Chondrocyte (in vitro differentiated cells): ENCODE measurements at places on chromosomes 7 and 10. TPM values are rescaled to one million over a fixed set of nuclear protein-coding genes. Genes with fewer than 3 reads are reported as not detected.

DNA sequence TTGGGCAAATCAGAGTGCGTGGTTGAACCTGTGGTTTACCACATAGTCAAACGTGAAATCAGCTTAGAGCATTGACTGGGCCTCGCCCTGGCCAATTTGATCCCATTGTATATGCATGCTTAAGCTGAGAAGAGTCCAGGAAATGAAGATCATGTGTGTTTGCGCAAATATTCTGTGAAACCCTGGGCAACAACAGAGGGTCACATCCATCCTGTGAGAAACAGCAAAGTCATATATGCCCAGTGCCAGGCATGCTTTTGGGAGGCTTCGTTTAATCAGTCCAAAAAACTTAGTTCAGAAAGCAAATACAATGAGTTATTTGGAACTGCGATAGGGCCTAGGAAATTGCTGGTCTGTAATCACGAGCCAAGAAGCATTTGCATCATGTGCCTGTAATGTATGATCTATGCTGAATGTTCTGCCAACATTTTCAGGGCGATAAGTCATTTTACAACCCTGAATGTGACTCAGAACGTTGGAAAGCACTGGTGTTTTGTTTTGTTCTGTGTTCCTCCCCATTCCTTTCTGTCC lies 412.1 kb upstream of the CELF2 start:
- DNase-seq: no peak

DNA sequence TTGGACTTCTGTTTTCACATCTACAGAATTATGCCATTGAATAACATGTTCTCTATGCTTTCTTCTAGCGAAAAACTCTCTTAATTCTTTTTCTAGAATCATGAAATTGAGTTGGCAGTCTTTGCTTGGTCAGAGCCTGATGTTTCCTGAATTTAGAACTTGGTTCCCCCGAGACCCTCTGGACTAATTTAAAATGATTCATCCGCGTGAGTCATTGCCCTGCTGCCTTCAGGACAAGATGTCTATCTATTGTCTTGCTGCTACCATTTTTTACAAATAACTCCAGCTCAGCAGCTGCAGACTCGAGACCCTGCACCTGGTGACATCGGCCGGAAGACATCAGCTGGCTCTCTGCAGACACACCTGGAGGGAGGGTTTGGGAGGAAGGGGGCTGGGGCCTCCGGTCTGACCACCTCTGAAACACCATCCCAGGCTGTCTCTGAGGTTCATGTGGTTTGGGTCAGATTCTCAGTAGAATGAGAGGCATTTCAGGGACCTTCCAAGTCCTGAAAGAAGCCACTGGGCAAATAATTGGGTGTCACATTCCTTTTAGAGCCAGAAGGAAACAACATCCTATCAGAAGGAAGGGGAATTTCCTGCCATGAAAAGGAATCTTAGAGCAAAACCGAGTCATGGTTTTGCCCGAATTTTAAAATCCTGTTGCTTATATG lies 20.9 kb upstream of the KLF6 start:
- DNase-seq: no peak

DNA sequence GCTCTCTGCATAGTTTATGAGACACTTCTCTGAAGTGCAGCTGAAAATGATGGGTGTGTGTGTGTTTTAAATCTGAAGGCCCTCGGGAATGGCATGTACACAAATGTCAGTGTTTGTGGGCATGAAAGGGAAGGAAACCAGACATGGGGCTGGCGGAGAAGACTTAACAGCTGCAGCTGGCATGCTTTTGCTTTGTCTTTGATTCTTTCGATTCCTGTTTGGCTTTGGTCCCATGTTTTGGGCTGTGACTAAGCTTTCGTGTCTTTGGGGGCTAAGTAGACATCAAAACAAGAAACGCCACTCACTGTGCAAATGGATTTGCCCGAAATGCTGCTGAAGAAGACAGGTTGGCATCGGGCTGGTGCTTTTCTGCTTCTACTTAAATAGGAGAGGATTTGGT lies 179.3 kb downstream of the PFKFB3 start:
- DNase-seq: no peak

- no peak for DNase-seq
Measured at GRCh38 chr7:144606261-144606660, 202.8 kb upstream of the NOBOX start.

DNA sequence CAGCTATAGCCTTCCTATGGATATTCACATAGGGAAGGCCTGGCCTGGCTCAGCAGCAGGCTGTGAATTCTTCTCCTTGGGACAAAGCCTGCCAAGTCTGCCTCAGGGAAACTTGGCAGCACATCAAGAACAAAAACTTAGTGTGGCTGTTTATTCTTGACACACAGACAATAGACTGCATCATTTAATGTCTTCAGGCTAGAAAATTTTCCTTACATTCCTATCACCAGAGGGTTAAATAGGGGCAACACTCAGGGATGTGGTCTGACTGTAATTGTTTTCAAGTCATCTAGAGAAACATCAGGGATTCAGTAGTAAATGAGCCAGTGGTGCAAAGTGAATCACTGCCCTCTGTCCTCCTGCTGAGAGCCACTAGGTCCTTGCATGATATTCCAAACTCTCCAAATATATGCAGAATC lies 137.3 kb downstream of the SEMA3C start:
- no peak for DNase-seq

GRCh38 chr7:79711660-79712059 lies 258.2 kb upstream of the MAGI2 start:
- no peak for DNase-seq

DNA sequence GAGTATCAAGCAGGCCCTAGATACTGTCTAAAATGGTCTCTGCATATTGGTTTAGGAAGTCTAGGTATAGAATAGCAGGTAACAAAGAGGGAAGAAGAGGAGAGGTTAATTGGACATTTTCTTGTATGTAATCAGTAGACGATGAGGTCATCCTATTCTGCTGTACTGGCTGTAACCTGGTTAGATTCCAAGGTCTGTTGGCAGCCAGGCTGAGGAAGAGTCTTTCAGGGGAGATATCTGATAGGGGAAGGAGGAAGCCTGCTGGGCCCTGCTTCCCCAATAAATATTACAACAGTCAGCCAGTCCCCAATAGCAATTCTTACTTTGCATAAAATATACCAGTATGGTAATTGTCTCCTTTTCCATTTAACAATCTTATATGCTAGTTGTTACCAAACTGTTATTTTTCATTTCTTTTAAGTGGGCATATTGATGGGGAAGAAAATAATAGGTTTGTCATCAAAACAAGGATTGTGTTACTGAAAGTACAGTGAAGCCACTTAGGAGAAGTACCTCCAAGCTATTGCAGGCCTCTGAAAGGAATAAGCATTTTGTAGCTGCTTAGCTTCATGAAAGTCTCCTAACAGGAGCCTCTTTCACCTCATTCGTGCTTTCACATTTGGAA lies 186.4 kb downstream of the LRRC4 start:
- no peak for DNase-seq

DNA sequence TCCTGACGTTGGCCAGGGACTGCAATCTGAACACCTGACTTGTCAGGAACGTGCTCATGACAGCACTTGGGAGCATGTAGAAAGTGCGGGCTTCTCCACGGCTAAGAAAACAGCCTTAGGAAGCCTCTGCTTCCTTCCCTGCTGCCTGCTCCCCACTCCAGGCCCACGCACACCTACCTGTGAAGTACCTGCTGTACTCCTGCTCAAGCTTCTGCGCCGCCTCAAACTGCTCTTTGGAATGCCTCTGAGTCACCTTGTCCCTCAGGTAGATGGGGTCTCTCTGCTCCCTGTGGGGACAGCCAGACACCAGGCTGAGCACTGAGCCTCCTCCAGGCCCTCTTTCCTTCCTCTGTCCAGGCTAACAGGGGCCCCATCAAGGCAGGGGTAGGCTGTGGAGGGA lies 132.7 kb downstream of the DLG5 start:
- peak; percentile 56 for DNase-seq

DNA sequence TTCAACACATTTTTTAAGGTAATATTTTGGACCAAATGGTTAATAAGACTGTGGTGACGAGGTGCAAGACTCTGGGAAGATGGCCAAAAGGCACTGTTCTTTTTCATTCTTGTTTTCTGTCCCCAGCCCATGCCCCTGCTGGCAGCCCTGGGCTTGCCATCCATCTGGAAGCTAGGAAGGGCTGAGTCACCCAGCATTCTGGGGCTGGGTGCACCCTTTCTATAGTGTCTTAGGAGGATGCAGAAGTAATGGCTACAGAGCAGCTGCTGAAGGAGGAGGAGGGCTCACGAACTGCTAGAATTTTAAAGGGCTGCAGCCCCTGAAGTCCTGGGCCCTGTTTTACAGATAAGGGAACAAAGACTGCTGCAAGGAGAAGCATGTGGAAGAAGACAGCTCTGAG lies 42.8 kb upstream of the ZNF32 start:
- DNase-seq: no peak

DNA sequence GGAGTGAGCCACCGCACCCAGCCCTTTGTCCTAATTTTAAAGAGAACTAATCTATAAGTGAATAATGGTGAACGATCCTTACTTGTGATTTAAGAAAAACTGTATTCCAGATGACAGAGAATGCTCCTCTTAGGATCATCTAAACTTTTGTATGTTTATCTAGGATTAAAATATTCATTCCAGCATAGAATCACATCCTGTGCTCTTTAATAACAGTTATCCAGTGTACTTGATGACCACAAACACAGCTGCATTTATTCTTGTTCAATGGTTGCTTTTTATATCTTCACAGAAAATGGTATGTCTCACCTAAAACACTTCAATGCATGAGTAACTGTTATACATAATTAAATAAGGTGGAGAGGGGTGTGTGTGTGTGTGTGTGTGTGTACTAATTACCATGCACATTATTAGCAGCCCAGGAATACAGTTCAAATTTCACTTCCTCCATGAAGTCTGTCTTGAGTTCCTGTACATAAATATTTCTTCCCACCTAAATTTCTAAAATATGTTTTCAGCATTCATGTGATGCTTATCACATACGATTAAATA lies 38.5 kb upstream of the SEMA3C start:
- no peak for DNase-seq

GRCh38 chr10:7417103-7417623 lies 6.3 kb upstream of the SFMBT2 start:
- DNase-seq: no peak

DNA sequence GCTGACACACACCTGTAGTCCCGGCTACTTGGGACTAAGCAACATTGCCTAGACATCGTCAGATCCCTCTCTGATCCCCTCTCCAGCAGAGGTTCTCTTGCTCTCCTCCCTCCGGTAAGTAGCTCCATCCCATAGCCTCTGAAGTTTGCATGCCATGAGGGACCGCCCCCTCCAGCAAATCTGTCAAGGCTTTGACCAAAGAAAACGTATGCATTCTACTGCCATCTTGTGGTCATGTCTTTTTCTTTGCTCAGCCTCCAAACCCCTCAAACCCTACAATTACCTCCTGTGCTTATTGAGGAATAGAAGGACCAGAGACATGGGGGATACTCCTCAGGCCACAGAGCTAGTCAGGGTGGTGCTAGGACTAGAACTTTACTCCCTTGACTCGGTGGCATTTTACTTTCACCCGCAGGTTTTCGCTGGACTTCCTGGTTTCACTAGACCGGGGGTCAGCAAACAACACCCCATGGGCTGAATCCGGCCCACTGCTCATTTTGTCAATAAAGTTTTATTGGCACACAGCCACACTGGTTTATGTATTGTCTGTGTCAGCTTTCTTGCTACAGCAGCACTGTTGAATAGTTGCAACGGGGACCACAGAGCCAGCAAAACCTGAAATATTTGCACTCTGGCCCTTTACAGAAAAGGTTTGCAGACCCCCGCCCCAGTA lies 202.6 kb upstream of the FOXK1 start:
- no peak for DNase-seq

GRCh38 chr7:129821476-129821875 lies 131.3 kb downstream of the UBE2H start:
- no peak for DNase-seq

DNA sequence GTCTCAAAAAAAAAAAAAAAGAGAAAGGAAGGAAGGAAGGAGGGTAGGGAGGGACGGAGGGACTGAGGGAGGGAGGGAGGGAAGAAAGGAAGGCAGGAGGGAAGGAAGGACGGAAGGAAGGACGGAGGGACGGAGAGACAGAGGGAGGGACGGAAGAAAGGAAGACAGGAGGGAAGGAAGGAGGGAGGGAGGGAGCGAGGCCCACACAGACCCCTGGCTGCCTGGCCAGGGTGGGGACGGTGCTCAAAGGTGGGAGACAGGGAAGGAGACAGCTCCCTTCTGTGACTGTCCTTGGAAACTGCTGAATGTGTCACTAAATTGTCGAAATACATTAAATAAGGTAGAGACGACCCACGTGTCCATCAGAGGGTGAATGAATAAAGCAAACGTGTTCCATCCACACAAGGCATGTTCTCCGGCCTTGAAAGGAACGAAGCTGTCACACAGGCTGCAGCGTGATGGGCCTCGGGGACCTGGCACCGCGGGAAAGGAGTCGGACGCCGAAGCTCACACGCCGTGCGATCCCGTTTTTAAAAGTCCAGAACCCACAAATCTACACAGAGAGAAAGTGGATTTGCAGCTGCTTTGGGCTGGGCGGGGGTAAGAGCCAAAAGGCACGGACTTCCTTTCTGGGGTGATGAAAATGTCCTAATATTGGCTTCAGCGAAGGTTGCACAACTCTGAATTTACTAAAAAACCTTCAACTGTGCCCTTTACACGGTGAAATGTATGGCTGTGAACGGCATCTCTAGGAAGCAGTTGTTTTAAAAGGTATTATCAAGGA lies 23.3 kb downstream of the ADAP1 start:
- DNase-seq: peak; percentile 54

DNA sequence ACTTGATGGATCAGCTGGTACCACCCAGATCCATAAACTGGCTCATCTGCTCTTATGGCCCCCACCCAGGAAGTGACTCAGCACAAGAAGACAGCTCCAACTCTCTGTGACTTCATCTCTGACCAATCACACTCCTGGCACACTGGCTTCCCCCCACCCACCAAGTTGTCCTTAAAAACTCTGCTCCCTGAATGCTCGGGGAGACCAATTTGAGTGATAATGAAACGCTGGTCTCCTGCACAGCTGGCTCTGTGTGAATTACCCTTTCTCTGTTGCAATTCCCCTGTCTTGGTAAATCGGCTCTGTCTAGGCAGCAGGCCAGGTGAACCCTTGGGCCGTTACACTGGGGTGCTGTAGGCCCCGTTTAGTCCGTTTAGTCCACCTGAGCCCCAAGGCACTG lies 23.4 kb upstream of the BNIP3 start:
- DNase-seq: no peak

- DNase-seq: no peak
Measured at GRCh38 chr7:106369352-106369751, 84.6 kb upstream of the NAMPT start.

GRCh38 chr7:54343511-54343910 lies 198.7 kb upstream of the VSTM2A start:
- DNase-seq: no peak

GRCh38 chr7:158911145-158911544 lies 54.8 kb downstream of the DYNC2I1 start:
- no peak for DNase-seq

Gene WEE2
- not detected in 3 replicates for total RNA-seq

Gene ACTL6B
- total RNA-seq: not detected in 3 replicates

Gene AGR2
- total RNA-seq: not detected in 3 replicates

Gene DMBT1
- total RNA-seq: 0.13 to 0.34 TPM (median 0.17 TPM) in 3 replicates

Gene ADCY1
- total RNA-seq: 0.36 to 0.77 TPM (median 0.50 TPM) in 3 replicates

Gene SDK1
- total RNA-seq: 9.5 to 12.2 TPM (median 10.9 TPM) in 3 replicates

Gene CDH23
- total RNA-seq: not detected in 3 replicates

Gene RPEL1
- total RNA-seq: not detected in 3 replicates

Gene UTF1
- total RNA-seq: not detected in 3 replicates

Gene GPR22
- not detected in 3 replicates for total RNA-seq

Gene LRRC4
- 0.23 to 0.94 TPM (median 0.32 TPM) in 3 replicates for total RNA-seq

Gene CTNNA3
- total RNA-seq: 0.64 to 1.5 TPM (median 0.92 TPM) in 3 replicates

Gene C7orf33
- not detected in 3 replicates for total RNA-seq

Gene SH2D4B
- 0.07 TPM in 1 of 3 replicates, not detected in the others for total RNA-seq

Gene FAM25C
- total RNA-seq: not detected in 3 replicates

Gene INHBA
- total RNA-seq: 581 to 610 TPM (median 601 TPM) in 3 replicates

Gene PDIA4
- 135 to 411 TPM (median 140 TPM) in 3 replicates for total RNA-seq

Gene ODAD2
- total RNA-seq: 1.0 to 3.8 TPM (median 1.1 TPM) in 3 replicates

Gene BLOC1S2
- total RNA-seq: 25.9 to 35.1 TPM (median 29.7 TPM) in 3 replicates
